ENCODE measurements at places on chromosomes 2 and 18.

DNA sequence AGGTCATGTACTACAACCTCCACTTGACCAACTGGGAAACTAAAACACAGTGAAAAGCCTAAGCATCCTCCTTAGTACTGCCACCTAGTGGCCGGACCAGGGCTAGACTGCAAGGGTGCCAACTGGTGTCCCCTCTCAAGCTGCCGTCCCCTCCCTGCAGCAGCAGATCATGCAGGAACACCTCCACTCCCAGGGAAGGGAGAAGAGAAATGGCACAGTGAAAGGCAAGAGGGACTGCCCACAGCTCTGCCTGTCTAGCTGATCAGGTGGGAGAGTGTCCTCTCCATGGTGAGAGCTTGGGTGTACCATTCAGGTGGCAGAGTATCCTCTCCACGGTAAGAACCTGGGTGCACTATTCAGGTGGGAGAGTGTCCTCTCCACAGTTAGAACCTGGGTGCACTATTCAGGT, 78.1 kb downstream of the AAK1 start:
- DNase-seq: no peak

GRCh38 chr2:136215908-136216472, 98.0 kb upstream of the CXCR4 start:
- no peak for DNase-seq

GRCh38 chr2:94986392-94986963, 39.0 kb upstream of the MAL start:
- DNase-seq: no peak

- DNase-seq: no peak
These were observed 362 bp upstream of the VAMP8 start for GRCh38 chr2:85577063-85577385.

DNA sequence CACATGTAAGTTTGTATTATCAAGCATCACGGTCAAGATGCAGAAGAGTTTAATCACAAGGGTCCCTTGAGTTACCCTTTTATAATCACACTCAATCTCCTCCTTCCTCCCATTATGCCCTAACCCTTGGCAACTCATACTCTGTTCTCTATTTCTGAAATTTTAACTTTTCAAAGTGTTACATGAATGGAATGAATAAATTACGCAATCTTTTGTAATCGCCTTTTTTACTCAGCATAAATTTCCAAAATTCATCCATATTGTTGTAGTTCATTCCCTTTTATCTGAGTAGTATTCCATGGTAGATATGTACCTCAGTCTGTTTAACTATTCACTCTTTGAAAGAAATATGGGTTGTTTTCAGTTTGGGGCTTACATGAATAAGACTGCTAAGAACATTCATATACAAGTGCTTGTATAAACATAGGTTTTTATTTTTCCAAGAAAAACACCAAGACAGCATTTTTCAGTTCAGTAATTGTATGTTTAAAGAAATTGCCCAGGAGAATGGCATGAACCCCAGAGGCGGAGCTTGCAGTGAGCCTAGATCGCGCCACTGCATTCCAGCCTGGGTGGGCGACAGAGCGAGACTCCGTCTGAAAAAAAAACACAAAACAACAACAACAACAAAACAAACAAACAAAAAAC, 430.9 kb upstream of the KCNH7 start:
- DNase-seq: no peak

GRCh38 chr2:101733257-101733993, 35.9 kb downstream of the MAP4K4 start:
- DNase-seq: no peak

DNA sequence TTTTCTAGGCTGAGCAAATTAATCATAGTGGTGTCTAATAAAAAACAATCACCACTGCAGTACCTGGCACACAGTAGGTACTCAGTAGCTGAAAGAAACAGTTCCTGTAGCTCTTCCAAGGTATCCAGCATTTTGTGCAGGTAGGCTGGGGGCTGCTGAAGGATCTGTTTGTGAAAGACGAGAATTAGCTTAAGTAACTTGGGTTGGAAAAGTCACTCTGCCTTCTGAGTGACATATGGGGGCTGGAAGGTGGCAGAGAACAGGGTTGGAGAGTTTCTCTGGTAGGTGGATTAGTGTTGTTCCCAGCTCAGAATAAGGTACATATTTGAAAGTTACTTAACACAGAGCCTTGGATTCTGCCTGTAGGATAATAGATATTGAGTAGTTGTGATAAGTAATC, 72.8 kb downstream of the FMNL2 start:
- DNase-seq: no peak

GRCh38 chr2:181426672-181427071, 30.5 kb upstream of the ITGA4 start:
- DNase-seq: no peak

GRCh38 chr2:214631406-214631805, 178.1 kb downstream of the BARD1 start:
- no peak for DNase-seq

DNA sequence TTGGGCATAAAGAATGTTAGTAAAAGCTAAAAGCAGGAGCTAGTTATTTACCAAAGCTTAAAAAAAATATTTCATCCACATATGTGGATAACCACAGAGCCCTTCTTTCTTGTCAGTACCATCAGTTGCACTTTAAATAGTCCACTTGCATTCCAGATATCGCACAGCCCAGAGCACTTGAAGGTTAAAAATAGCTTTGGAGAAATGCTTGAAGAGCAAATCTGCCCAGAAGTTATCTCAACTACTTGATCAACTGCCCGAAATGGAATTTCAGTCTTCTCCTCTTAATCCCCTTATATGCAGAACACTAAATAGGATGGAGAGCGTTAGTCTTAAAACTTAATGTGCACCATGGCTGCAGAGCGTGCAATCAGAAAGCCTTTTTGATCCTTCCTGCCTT, 148.3 kb downstream of the PLEKHA3 start:
- no peak for DNase-seq

DNA sequence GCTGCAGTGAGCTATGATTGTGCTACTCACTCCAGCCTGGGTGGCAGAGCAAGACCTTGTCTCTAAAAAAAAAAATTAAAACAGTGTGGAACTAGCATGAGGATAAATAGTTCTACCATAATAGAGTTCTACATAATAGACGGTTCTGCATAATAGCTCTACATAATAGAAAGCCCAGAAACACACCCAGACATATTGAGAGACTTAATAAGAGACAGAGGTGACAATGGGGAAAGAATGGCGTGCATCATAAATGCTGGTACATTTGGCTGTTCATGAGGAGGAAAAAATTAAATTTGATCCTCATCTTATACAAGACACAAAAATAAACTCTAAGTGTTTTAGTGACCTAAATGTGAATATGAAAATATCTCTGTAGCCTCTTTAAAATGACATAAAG, 58.5 kb downstream of the PTRHD1 start:
- no peak for DNase-seq

- no peak for DNase-seq
These were observed 79.0 kb downstream of the CCDC150 start for GRCh38 chr2:196718419-196719109.

GRCh38 chr2:101341901-101342624, 33.6 kb upstream of the RNF149 start:
- DNase-seq: no peak

GRCh38 chr2:208373460-208374089, 33.0 kb upstream of the PTH2R start:
- no peak for DNase-seq

GRCh38 chr2:200066417-200066816, 111.0 kb downstream of the MAIP1 start:
- no peak for DNase-seq

DNA sequence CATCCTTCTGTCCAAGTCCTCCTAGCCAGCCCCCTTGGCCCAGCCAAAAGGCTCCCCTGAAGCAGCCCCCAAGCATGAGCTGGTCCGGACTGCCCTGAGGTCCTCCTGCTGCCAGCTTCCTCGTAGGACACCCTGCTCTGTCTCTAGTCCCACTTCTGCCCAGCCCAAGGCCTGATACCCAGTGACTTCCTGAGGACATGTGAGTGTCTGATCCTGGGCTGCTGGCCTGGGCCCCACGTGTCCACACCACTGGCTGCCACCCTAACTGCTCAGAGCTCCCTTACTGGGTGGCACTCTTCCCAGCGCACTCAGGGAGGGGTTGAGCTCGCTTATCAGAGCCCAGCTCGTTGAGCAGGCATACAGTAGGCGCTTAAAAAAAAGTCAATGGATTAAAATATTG, 34.4 kb upstream of the PDIA6 start:
- DNase-seq: no peak

DNA sequence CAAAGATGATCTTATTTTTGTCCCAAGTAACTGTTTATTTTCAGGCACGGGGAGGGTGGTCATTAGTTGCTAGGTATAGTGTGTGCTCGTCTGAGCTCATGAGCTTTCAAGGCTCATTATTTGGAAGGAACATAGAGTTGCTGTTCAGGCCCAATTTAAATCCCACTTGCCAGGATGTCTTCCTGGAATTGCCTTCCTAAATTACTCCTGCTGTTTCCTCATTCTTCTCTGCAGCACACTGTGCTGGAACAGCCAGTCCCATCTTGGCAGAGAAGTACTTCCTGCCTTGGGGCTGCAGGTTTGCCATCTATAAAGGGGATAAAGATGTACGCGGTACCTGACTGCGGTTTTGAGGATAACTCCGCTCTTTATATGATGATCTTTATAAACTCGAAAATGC, 37.3 kb downstream of the GREB1 start:
- no peak for DNase-seq

DNA sequence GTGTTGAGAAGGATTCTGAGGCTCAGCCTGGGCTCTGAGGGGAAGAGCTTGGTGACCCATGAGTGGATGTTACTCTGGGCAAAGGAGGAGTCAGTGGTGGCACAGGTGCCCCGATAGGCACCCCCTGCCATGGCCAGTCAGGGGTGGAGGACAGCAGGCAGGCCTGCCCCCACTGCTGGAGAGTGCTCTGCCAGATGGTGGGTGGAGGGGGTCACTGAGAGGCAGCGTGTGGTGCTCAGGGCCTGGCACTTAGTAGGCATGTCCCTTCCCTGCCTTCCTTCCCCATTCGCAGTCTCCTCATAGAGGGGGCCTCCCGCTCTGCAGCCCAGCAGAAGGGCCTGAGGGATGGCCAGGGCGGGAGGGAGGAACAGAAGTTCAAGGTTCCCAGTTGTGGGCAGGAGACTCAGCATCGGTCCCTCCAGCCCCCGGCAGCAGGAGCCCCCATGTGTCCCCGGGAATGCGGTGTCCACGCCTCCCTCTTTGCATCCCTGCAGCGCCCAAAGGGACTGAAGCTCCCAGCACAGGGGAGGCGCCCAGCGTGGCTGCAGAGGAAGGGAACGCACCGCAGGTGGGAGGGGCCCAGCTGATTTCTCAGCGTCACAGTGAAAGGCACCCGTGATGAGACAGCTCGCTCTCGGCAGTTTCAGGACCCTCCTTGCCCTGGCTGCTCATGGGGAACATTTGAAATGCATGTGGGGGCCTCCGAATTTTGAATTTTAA, 5.7 kb upstream of the SNED1 start:
- DNase-seq: no peak

DNA sequence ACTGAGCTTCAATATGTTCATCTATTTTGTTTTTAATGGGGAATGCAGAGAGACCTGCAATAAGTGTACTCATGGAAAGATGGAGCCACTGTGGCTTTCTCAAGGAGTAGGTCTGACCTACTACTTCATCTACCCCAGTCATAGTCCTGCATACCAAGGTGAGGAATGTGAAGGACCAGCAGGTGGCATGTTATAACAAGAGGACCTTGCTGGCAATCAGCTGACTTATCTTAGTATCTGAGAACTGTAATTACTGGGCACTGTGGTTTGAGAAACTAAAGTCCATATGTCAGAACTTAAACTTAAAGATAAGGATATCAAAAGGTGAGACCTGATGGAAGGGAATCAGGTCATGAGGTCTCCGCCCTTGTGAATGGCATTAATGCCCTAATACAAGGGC, 1104.2 kb downstream of the BCL11A start:
- no peak for DNase-seq
